ENCODE measurements at places on chromosomes 3 and 15. TPM values are rescaled to one million over a fixed set of nuclear protein-coding genes. Genes with fewer than 3 reads are reported as not detected.

HRH1 gene
- polyA plus RNA-seq: 0.74 TPM

PTH1R gene
- polyA plus RNA-seq: 12.8 TPM

THAP10 gene
- polyA plus RNA-seq: 4.2 TPM

SLC24A5 gene
- not detected for polyA plus RNA-seq

TRPM1 gene
- polyA plus RNA-seq: 0.06 TPM

GPR160 gene
- 1.2 TPM for polyA plus RNA-seq

BCHE gene
- 1.8 TPM for polyA plus RNA-seq

GOLGA6C gene
- not detected for polyA plus RNA-seq

C3orf22 gene
- not detected for polyA plus RNA-seq

FILIP1L gene
- 42.0 TPM for polyA plus RNA-seq

ATP13A5 gene
- not detected for polyA plus RNA-seq

RBP2 gene
- polyA plus RNA-seq: not detected

MESP2 gene
- polyA plus RNA-seq: 0.04 TPM

NLGN1 gene
- polyA plus RNA-seq: 2.0 TPM

DNAJC19 gene
- polyA plus RNA-seq: 57.6 TPM

ANKRD34C gene
- polyA plus RNA-seq: 0.01 TPM

POTEB gene
- polyA plus RNA-seq: not detected

CCDC32 gene
- 37.5 TPM for polyA plus RNA-seq

ZCWPW2 gene
- 0.71 TPM for polyA plus RNA-seq

PLA1A gene
- polyA plus RNA-seq: 1.1 TPM

ULK4 gene
- 1.8 TPM for polyA plus RNA-seq

CBLB gene
- polyA plus RNA-seq: 61.7 TPM

HRG gene
- not detected for polyA plus RNA-seq

GUCA1C gene
- polyA plus RNA-seq: not detected

DUOX1 gene
- 0.80 TPM for polyA plus RNA-seq

ALDH1L1 gene
- polyA plus RNA-seq: 14.9 TPM

PP2D1 gene
- polyA plus RNA-seq: not detected

AQP9 gene
- not detected for polyA plus RNA-seq

CPNE9 gene
- polyA plus RNA-seq: not detected

MORC1 gene
- polyA plus RNA-seq: not detected

GOLGA6L7 gene
- polyA plus RNA-seq: not detected

GAP43 gene
- polyA plus RNA-seq: 0.29 TPM

ZNF502 gene
- polyA plus RNA-seq: 2.9 TPM

FEZF2 gene
- polyA plus RNA-seq: not detected

CAV3 gene
- polyA plus RNA-seq: 19.0 TPM

LRRN1 gene
- 0.07 TPM for polyA plus RNA-seq

CSK gene
- 35.2 TPM for polyA plus RNA-seq

AHSG gene
- polyA plus RNA-seq: not detected

PRRT3 gene
- 0.95 TPM for polyA plus RNA-seq

GCSAM gene
- not detected for polyA plus RNA-seq

PLCL2 gene
- 8.7 TPM for polyA plus RNA-seq

DNAH12 gene
- polyA plus RNA-seq: 0.01 TPM
